ENCODE measurements at places on chromosomes 5 and 9.

GRCh38 chr5:67042176-67043003 lies 154.2 kb downstream of the CD180 start:
- no peaks in the 10 kb centered on the region for H3K27me3 ChIP-seq
- H3K36me3 ChIP-seq, result peaks cover 6% of the 10 kb centered on the region
- H3K4me3 ChIP-seq, result no peak overlapping the region
- no peaks in the 10 kb centered on the region for H3K4me1 ChIP-seq

- no peaks in the 10 kb centered on the region for H3K27me3 ChIP-seq
- DNase-seq, result no peak
- no peaks in the 10 kb centered on the region for H3K36me3 ChIP-seq
- peaks cover 3% of the 10 kb centered on the region for H3K4me1 ChIP-seq
- H3K4me3 ChIP-seq, result no peak overlapping the region
These were observed 247.5 kb upstream of the RPS23 start for GRCh38 chr5:82525626-82526025.

DNA sequence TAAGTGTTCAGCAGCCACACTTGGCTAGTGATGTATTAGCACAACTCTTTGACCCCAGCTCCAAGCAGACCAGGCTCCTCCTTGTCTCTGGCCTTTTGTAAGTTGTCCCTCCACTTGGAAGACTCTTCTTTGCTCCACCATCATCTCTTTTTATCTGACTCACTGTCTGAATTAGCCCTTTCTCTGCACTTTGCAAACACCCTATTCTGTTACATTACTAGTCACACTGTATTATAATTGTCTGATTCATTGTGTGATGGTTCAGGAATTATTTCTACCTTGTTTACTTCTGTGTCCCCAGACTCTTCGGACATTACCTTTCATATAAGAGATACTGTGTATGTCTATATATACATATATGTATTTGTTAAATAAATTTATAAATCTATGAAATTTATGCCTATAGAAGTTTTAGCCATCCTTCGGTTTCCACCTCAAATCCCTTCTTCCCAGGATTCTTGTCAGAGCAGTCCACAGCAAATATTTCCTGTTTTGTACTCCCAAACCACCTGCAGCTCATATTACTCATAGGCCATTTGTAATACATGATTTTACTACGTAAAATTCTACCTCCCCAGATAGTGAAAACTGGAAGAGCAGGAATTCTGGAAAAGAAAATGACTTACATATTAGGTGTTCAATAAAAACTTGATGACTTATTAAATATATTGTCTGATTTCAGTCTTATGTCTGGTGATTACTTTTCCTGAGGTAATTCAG lies 69.0 kb downstream of the MTAP start:
- H3K27ac ChIP-seq, result no peak overlapping the region
- no peaks in the 10 kb centered on the region for H3K27me3 ChIP-seq
- peaks cover 32% of the 10 kb centered on the region for H3K36me3 ChIP-seq
- DNase-seq, result no peak
- H3K4me3 ChIP-seq, result no peak overlapping the region

DNA sequence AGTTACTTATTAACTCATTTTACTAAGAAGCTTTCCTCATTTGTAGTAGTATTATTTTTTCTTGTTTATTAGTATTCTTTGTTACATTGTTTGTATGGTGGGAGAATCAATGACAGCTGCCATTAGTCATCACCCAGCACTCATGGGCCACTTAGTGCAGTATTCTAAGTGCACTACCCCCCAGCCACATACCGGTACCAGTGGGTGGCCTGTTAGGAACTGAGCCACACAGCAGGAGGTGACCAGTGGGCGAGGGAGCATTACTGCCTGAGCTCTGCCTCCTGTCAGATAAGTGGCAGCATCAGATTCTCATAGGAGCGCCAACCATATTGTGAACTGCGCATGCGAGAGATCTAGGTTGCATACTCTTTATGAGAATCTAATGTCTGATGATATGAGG lies 24.2 kb upstream of the CAMLG start:
- no peaks in the 10 kb centered on the region for H3K27me3 ChIP-seq
- H3K4me3 ChIP-seq, result no peak overlapping the region
- no peaks in the 10 kb centered on the region for H3K4me1 ChIP-seq
- no peak for DNase-seq
- H3K36me3 ChIP-seq, result peaks cover 43% of the 10 kb centered on the region

- H3K36me3 ChIP-seq, result no peaks in the 10 kb centered on the region
- H3K4me3 ChIP-seq, result no peak overlapping the region
- H3K4me1 ChIP-seq, result peaks cover 3% of the 10 kb centered on the region
- no peak overlapping the region for H3K27ac ChIP-seq
These were observed 90.3 kb upstream of the ZNF366 start for GRCh38 chr5:72597456-72597948.

DNA sequence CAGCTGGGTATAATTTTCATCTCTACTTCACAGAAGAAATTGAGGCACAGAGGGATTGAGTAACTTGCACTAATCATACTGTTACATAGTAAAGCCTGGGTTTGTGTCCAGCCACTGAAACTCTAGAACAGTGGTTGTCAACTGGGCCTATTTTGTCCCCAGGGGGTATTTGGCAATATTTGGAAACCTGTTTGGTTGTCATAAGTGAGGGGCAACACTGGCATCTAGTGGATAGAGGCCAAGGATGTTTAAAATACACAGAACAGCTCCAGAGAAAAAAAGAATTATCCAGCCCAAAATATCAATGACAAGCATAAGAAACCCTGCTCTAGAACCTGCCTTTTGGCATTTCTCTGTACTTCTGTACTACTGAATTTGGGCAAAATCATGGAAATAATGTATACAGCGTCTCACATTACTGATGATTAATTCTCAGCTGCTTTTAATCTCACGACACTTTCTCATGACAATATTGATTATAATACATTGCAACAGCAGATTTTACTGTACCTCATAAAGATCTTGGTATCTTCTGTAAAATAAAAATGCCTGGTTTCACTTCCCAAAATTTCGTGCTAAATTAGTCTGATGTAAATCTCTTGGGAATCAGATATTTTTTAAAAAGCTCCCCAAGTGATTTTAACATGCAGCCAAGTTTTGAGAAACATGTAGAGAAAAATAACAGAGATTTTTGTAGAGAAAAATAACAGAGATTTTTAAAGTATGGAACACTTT lies 112.7 kb downstream of the RORB start:
- no peaks in the 10 kb centered on the region for H3K4me1 ChIP-seq
- no peaks in the 10 kb centered on the region for H3K27me3 ChIP-seq
- H3K36me3 ChIP-seq, result no peaks in the 10 kb centered on the region

- no peaks in the 10 kb centered on the region for H3K36me3 ChIP-seq
- H3K27ac ChIP-seq, result no peak overlapping the region
- no peak overlapping the region for H3K4me3 ChIP-seq
These were observed 7.1 kb upstream of the CORO2A start for GRCh38 chr9:98199388-98200033.

GRCh38 chr9:118929287-118929686 lies 439.9 kb downstream of the BRINP1 start:
- no peaks in the 10 kb centered on the region for H3K36me3 ChIP-seq
- H3K4me1 ChIP-seq, result no peaks in the 10 kb centered on the region
- no peak overlapping the region for H3K4me3 ChIP-seq

GRCh38 chr9:123537809-123538208 lies 181.8 kb downstream of the CRB2 start:
- peaks cover 9% of the 10 kb centered on the region for H3K4me1 ChIP-seq
- peaks cover 4% of the 10 kb centered on the region for H3K27me3 ChIP-seq
- H3K27ac ChIP-seq, result no peak overlapping the region
- H3K4me3 ChIP-seq, result no peak overlapping the region
- H3K36me3 ChIP-seq, result no peaks in the 10 kb centered on the region

DNA sequence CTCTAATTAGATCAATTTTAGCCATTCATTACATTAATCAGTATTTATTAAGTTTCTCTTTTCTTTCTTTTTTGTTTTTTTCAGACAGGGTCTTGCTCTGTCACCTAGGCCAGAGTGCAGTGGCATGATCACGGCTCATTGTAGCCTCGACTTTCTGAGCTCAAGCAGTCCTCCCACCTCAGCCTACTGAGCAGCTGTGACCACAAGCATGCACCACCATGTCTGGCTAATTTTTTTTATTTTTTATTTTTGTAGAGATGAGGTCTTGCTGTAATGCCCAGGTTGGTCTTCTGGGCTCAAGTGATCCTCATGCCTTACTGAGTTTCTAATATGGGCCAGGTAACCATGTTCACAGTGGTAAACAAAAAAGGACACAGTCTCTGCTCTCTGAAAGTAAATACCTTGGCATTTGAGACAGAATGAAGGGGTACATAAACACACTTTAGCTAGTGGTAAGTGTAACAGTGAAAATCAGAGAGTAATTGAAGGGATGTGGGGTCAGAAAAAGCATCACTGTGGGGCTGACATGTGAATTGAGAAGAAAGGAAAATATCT lies 336.3 kb downstream of the ADGRV1 start:
- no peak overlapping the region for H3K27ac ChIP-seq
- H3K27me3 ChIP-seq, result no peaks in the 10 kb centered on the region
- DNase-seq, result no peak

DNA sequence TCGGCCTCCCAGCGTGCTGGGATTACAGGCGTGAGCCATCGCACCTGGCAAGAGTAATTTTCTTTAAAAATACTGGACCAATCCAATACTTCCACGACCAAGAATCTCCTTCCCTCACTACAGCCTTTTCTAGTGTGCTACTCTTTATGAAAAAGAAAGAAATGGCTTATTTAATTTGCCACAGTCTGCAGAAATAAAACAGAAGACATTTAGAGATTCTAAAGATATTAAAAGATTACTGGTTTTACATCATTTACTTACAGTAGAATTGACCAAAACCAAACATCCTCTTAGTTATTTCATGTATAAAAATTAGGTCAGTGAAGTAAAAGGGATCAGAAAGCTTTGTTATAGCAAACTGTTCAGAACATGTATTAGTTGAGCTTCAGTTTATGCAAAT lies 679.6 kb downstream of the MAT2B start:
- H3K27me3 ChIP-seq, result no peaks in the 10 kb centered on the region
- no peak overlapping the region for H3K4me3 ChIP-seq
- no peaks in the 10 kb centered on the region for H3K4me1 ChIP-seq
- no peaks in the 10 kb centered on the region for H3K36me3 ChIP-seq
- DNase-seq, result no peak
- H3K27ac ChIP-seq, result no peak overlapping the region

DNA sequence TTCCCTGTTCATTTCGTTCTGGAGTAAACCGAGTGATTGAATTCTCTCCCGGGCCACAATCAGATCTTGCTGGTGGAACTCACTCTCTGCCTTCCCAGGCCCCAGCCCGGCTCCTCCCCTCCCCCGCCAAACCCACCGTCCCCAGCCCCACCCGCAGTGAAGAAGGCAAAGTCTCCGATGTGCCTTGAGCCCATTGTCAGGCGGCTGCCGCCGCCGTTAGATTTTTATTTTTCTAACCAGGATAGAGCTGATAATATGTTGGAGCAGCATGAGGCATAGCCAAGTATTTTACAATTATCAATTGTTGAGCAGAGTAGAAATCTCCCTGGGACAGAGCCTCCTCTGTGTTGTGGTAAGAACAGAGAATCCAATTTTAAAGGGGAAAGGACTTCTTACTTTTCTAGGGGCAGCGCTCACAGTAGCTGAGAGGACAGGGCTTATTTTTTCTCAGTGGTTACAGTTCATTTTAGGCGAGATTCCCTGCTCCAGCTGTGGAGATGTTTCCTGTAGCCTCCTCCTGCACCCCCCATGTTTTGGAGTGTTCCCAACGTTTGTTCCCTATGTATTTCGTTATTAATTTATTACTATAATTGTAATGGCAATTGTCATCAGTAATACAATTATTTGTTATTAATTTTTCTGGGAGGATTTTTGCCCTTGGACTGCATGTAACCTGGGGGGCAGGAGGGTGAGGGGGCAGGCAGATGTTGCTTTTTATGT lies 1.3 kb downstream of the PSAT1 start:
- H3K36me3 ChIP-seq, result peaks cover 27% of the 10 kb centered on the region
- peaks cover 49% of the 10 kb centered on the region for H3K4me1 ChIP-seq
- peaks cover 6% of the 10 kb centered on the region for H3K27me3 ChIP-seq
- peak overlapping the region; percentile 92 for H3K27ac ChIP-seq

- H3K4me1 ChIP-seq, result no peaks in the 10 kb centered on the region
- H3K27ac ChIP-seq, result no peak overlapping the region
- no peaks in the 10 kb centered on the region for H3K36me3 ChIP-seq
- no peak for DNase-seq
- no peak overlapping the region for H3K4me3 ChIP-seq
- H3K27me3 ChIP-seq, result no peaks in the 10 kb centered on the region
These were observed 600.2 kb upstream of the CCNG1 start for GRCh38 chr5:162837155-162837554.

DNA sequence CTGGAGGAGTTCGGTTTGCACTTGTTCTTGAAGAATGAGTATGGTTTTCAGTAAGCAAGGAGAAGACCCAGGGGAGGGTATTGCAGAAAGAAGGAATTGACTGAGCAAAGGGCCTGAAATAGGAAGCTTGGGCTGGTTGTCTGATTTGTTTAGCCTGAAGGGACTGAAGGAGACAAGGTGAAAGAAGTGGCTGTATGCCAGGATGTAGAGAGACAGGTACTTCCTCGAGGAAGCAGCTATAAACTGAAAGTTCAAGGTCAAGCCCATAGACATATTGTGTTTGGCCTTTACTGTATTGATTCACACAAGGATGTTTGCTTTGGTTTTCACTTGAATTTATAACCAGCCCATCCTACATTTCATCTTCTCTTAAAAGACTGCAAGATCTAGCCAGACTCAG lies 183.1 kb downstream of the PALM2AKAP2 start:
- peaks cover 6% of the 10 kb centered on the region for H3K36me3 ChIP-seq
- no peak for DNase-seq
- peak overlapping the region; percentile 47 for H3K27ac ChIP-seq
- H3K4me3 ChIP-seq, result no peak overlapping the region

- no peak overlapping the region for H3K27ac ChIP-seq
- H3K36me3 ChIP-seq, result no peaks in the 10 kb centered on the region
- DNase-seq, result no peak
- no peak overlapping the region for H3K4me3 ChIP-seq
These were observed 48.2 kb downstream of the COL27A1 start for GRCh38 chr9:114203410-114204140.

All from activated naive CD4-positive, alpha-beta T cell treated with anti-CD3 and anti-CD28 coated beads, Interleukin-2, amount 10 ng/mL, durations not matched to agents 7 days and 5 days (primary cell).